ENCODE measurements at places on chromosomes 3 and 15. TPM values are rescaled to one million over a fixed set of nuclear protein-coding genes. Genes with fewer than 3 reads are reported as not detected.

The IQCF5 gene
- not detected for total RNA-seq

The ALG3 gene
- 58.7 TPM for total RNA-seq

The DYNLT2B gene
- not detected for total RNA-seq

The ITPKA gene
- total RNA-seq = 92.6 TPM

The SLC38A3 gene
- 1.3 TPM for total RNA-seq

- H3K4me3 ChIP-seq = no peak overlapping the region
- H3K4me1 ChIP-seq = peaks cover 6% of the 10 kb centered on the region
- H3K36me3 ChIP-seq = no peaks in the 10 kb centered on the region
- H3K27me3 ChIP-seq = no peaks in the 10 kb centered on the region
- no peak for DNase-seq
- H3K27ac ChIP-seq = no peak overlapping the region
Observed at GRCh38 chr3:196181127-196181546, 30.1 kb downstream of the ZDHHC19 start.

DNA sequence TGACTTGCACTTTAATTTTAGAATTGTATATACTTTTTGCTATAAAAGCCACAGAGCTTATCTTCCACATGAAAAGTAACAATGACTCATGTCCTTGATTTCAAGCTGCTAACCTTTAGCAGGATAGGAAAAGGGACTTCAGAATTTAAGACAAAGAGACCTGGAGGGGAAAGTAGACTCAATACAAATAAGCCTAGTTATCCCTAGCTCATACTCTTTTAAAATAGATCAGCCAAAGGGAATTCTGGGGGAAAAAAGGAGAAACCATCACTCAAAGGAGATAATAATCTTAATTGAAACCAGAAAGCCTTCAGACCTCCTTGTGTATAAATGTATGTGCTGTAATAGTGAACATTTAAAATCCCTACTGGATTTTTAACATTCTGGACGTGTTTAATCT is 930.3 kb downstream of the NTRK3 start:
- H3K4me1 ChIP-seq = no peaks in the 10 kb centered on the region
- no peaks in the 10 kb centered on the region for H3K36me3 ChIP-seq
- DNase-seq = no peak
- H3K4me3 ChIP-seq = no peak overlapping the region
- H3K27me3 ChIP-seq = no peaks in the 10 kb centered on the region
- no peak overlapping the region for H3K27ac ChIP-seq

- no peaks in the 10 kb centered on the region for H3K36me3 ChIP-seq
- no peak overlapping the region for H3K4me3 ChIP-seq
- no peak for DNase-seq
- no peak overlapping the region for H3K27ac ChIP-seq
- H3K27me3 ChIP-seq = no peaks in the 10 kb centered on the region
- H3K4me1 ChIP-seq = no peaks in the 10 kb centered on the region
Observed at GRCh38 chr3:131802029-131802428, 232.8 kb downstream of the CPNE4 start.

DNA sequence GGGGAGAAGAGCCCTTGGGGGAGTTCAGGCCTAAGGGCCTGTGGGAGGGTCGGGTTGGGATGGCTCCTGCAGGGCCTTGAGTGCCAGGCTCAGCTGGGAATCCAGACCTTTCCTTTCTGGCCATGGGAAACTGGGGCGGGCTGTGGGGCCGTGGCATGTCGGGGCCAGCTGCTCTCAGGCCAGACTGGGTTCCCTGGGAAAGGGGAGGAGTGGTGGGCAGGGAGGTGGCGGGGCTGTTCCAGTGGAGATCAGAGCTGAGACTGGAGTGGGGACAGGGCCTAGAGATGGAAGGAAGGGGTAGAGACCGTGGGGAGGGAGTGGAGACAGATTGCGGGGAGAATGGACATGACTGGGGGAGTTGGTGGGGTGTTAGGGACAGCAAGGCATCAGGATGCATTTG is 20.3 kb downstream of the FBLN2 start:
- DNase-seq = no peak
- no peaks in the 10 kb centered on the region for H3K27me3 ChIP-seq
- no peaks in the 10 kb centered on the region for H3K4me1 ChIP-seq
- H3K36me3 ChIP-seq = no peaks in the 10 kb centered on the region
- no peak overlapping the region for H3K4me3 ChIP-seq
- no peak overlapping the region for H3K27ac ChIP-seq

DNA sequence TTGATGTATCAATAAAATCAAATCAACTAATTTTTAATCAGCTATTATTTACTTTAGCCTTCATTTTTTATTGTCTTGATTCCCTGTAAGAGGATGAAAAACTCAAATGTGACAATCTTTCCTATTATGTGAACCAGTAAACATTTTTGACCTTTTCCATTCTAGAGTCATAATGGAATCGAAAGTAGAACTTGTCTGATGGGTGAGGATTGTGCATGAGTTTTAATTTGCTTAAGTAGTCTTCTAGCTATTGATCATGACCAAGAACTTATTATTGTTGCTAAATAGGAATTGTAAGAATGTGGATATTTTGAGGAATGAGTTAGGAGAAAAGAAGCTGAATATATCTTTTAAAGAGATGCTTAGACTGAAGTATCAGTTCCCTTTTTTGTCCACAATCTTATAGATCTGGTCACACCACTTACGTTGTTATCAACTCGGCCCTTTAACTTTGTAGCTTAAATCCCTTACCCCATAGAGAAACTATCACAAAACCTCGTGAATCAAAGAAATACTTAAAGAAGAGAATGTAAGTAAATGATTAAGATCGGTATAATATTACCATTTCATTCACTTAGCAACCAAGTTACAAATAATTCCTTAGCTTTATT is 147.3 kb downstream of the TP63 start:
- no peak for DNase-seq
- H3K4me1 ChIP-seq = no peaks in the 10 kb centered on the region
- no peaks in the 10 kb centered on the region for H3K36me3 ChIP-seq
- H3K27me3 ChIP-seq = no peaks in the 10 kb centered on the region
- no peak overlapping the region for H3K4me3 ChIP-seq
- no peak overlapping the region for H3K27ac ChIP-seq

DNA sequence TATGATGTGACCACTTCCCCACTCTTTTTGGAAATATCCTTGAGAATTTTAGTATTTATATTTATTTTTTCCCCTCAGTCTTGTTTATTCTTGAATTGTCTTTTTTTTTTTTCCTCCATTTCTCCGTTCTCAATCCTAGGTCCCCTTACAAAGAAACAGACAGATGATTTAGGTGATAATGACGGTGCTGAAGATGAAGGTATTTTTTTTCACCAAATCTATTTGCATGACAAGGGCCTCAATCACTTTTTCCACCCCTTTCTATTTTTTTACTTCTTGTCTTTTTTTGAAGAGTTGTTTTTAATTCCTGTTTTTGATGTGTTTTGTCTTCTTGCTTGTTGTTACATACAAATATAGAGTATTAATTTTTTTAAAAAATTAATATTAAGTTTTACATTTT is 402.6 kb downstream of the NLGN1 start:
- no peaks in the 10 kb centered on the region for H3K36me3 ChIP-seq
- no peak for DNase-seq
- no peak overlapping the region for H3K27ac ChIP-seq
- H3K4me3 ChIP-seq = no peak overlapping the region
- no peaks in the 10 kb centered on the region for H3K27me3 ChIP-seq

DNA sequence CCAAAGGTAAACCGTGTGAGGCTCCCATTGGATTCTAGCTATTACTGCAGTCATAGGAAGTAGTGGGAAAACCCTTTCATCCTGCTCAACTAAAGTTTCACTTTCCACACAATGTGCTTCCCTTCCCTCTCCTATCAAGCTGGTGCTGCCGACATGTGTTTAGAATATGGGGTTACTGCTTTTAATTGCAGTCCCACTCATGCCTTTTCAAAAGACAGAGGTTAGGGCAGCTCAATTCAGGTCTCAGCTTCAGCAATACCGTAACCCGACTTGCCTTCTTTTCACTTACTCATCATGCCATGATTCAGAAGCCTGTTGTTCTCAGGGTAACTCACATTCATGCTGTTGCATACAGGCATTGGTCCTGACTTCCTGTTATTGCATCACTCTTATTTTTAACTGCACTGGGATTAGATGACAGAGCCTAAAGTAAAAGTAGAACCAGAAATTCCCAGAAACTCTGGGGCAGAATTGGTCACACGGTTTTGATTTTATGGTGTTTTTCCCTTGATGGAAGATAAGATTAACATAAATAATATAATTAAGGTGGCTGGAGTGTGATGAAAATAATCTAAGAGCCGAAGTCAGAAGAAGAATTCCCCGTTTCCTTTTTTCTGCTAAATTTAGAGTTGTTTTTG is 45.7 kb downstream of the C2CD4B start:
- no peaks in the 10 kb centered on the region for H3K36me3 ChIP-seq
- peaks cover 18% of the 10 kb centered on the region for H3K4me1 ChIP-seq
- no peak for DNase-seq
- H3K27ac ChIP-seq = peak overlapping the region; percentile 30
- no peaks in the 10 kb centered on the region for H3K27me3 ChIP-seq

DNA sequence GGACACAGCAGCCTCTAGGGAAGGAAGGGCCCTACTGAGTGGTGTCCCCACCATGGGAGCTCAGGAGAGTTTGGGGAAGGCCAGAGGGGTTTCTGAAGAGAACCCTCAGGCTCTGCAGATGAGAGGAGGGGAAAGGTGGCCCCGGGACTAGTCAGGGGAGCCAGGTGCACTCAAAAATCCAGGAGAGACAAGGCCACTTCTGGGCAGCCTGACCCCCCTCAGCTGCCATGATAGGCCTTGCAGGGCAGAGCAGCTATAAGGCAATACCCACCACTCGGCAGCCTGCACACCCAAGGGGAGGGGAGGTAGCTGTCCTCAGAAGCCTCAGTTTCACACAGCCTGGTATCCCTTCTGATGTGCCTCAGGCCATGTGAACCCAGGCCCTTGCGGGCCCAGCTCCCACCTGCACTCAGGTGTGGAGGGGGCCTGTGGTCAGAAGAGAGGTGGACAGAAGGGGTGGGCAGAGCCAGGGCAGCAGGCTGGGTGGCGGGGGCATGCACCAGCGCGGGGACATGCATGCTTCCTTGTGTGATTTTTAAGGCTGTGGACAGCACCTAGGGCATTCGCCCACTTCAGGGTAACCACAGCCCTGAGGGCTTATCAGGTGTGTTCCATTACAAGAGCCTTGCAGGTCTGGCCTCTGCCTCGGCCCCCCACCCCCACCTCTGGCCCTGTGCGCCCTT is 34.6 kb downstream of the SRPRB start:
- no peak for DNase-seq
- no peak overlapping the region for H3K27ac ChIP-seq
- no peaks in the 10 kb centered on the region for H3K4me1 ChIP-seq
- no peaks in the 10 kb centered on the region for H3K36me3 ChIP-seq
- H3K4me3 ChIP-seq = no peak overlapping the region

DNA sequence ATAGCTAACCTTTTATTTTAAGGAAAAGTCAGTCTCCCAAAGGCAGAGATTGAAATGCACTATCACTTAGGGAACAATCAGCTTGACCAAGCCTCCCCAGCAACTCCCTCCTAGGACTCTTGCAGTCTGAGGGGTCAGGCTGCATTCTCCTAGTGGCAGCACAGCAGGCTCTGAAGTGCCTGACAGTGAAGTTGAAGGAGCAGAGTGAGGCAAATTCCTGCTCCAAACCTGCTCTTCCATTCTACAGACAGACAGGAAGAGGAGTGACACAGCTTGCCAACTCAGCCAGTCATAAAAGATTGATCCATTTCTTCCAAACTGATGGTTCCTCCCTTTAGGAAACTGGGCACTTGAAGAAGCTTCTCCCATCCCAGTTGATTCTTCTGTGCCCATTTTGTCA is 43.9 kb upstream of the SMAD3 start:
- no peak for DNase-seq
- peaks cover 28% of the 10 kb centered on the region for H3K4me1 ChIP-seq
- H3K27me3 ChIP-seq = no peaks in the 10 kb centered on the region
- no peaks in the 10 kb centered on the region for H3K36me3 ChIP-seq
- H3K4me3 ChIP-seq = no peak overlapping the region

- no peaks in the 10 kb centered on the region for H3K27me3 ChIP-seq
- no peaks in the 10 kb centered on the region for H3K4me1 ChIP-seq
- H3K36me3 ChIP-seq = no peaks in the 10 kb centered on the region
- no peak overlapping the region for H3K27ac ChIP-seq
Observed at GRCh38 chr15:95401587-95401986, 928.9 kb upstream of the NR2F2 start.

DNA sequence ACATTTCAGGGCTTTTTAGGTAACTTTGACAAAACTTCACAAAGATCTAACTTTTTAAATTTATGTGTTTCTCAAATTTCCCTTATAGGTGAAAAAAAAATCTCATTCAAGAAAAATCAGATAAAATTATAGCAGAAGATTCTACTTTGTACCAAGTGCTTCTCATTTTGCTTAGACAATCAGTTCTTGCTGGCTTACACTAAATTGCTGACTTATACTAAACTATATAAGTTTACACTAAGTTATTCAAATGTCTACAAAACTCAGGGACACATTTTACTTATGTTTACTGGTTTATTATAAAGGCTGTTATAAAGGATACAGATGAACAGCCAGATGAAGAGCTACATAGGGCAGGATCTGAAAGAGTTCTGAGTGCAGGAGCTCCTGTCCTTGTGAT is 195.1 kb downstream of the ZPLD1 start:
- H3K4me1 ChIP-seq = no peaks in the 10 kb centered on the region
- H3K27me3 ChIP-seq = no peaks in the 10 kb centered on the region
- no peak overlapping the region for H3K27ac ChIP-seq
- H3K4me3 ChIP-seq = no peak overlapping the region

DNA sequence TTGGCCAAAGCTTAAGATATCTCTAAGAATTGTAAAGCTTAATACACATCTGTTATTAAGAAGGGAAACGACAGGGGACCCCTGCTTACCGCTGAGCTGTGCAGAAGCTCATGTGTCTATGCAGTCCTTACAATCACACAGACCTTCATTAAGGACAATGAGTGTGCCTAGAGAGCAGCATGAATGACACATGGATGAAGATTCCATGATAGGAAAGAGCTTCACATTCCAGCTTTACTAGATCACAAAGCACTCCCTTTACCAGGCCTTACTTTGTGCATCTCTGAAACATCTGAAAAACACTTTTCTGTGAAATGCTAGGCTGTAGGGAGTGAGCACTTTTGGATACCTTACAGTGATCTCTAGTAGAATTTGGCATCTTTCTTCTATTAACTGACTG is 32.0 kb downstream of the RNF168 start:
- no peak overlapping the region for H3K4me3 ChIP-seq
- no peaks in the 10 kb centered on the region for H3K4me1 ChIP-seq
- DNase-seq = no peak

All from Peyer's patch (tissue), 4 donors.